HepG2 (cell line): ENCODE measurements at places on chromosomes 2 and 18. TPM values are rescaled to one million over a fixed set of nuclear protein-coding genes. Genes with fewer than 3 reads are reported as not detected.

GRCh38 chr2:179812501-179812900, 48.9 kb downstream of the ZNF385B start:
- DNase-seq: no peak

GRCh38 chr18:8611916-8612576, 2.8 kb downstream of the RAB12 start:
- no peak for DNase-seq

- DNase-seq: no peak
These were observed 43.1 kb upstream of the CWC22 start for GRCh38 chr2:180050246-180050645.

DNA sequence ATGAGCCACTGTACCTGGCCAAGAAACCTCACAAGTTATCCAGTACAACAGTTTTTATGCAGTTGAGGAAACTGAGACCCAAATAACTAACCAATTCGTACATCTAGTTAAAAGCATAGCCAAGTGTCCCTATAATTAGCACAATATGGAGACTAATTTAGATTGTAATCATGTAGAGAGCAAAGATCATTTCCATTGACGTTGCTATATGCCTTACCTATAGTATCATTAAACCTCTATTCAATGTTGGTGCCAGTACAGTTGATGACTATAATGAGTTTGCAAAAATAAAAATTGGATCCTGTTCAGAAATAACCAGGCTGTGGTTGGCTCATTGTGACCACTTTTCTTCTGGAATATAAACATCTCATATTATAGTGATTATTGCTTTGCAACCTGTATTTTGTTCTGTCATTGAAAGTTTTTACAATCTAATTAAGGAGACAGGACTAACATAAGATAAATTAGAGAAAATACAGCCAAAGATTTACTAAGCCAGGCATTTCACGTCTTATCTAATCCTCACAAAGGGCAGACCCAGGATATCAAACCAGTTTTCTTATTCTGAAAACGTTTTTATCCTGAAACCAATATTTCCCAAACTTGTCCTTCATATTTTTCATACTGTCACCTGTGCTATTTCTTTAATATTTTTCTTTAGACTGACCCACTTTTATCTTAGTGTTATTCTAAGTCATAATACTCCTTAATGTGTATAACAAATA, 130.0 kb upstream of the STON1 start:
- DNase-seq: no peak

DNA sequence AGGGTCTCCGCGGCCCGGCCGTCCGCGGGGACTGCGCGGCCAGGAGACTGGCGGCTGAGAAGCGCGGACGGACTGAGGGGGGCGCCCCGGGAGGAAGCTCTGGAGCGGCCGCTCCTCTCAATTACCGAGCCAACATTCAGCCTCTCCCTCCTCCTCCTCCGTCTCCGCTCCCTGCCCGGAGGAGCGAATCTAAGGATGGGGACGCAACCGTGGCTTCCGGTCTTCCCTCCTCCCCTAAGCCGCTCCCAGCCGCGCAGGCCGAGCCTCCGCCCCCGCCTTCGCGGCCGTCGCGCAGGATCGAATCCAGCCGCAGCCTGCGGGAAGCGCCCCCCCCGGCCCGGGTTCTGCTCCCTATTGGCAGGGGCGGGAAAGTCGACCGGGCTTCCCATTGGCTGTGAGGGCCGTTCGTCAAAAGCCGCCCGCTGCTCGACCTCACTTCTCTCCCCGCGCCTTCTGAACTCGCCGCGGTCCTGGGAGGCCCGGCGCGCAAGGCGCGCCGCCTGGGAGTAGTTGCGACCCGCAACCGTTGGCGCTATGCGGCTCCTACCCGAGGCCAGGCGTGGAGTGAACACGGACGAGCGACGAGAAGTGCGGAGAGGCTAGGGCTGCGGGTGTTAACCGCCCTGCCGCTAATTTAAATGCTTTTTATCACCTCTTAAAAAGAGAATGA, at the start of gene HNRNPLL:
HNRNPLL (minus strand) TSS at position 197 of the 670 bp plus-strand sequence. CDS start 302 bp downstream, outside the sequence.
- peak; percentile 96 for DNase-seq

DNA sequence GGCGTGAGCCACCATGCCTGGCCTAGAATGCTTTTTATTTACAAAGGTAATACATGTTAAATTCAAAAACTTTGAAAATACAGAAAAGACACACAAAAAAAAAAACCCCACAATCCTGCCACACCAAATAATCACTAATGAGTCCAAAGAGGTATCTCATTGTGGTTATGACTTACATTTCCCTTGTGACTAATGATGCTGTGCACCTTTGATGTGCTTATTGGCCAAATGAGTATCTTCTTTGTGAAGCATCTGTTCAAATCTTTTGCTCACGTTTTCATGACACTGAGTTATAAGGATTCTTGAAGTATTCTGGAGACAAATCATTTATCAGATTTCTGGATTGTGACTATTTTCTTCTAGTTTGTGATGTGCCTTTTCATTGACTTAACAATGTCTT, 6.4 kb upstream of the NLRC4 start:
- DNase-seq: no peak

Gene CFAP221
- not detected in 2 replicates for total RNA-seq

Gene ASAP2
- total RNA-seq: 7.3 and 7.5 TPM in 2 replicates

Gene DPP10
- total RNA-seq: 0.84 and 1.7 TPM in 2 replicates
